Epithelial cell of prostate (primary cell): ENCODE measurements at places on chromosomes 1 and 21.

DNA sequence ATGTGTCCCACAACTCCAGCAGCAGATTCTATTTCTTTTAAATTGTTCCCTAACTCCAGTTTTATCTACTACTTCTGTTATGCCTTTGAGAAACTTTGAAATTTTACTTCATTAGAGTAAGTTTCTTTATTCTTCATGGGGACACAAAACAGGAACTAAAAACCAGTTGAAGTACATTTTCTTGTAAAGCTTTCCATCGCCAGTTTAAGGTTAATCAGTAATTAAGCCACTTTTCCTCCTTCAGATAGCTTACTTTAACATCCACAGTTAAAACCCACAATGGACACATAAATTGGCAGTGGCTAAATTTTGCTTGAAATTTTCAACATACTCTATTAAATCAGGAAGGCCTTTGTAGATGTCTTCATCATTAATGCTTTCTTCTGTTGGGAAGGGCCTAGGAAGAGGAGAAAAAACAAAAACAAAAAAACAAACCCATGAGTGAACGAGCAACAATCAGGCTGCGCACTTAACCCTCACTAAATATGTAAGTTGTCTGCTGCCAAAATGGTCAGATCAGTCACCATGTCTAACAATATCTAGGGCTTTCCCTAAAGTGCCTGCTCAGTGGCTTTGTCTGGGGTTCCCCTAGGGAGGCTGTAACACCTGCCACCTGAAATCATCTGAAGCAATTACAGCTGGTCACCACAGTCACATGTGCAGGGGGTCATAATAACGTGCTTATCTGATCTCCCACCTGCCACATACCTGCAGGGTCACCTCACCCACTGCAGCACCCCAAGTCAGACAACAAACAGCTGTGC, 187.9 kb downstream of the VAV3 start:
- DNase-seq: no peak

- no peak for DNase-seq
These were observed 9.2 kb upstream of the KCNQ4 start for GRCh38 chr1:40774266-40774998.

DNA sequence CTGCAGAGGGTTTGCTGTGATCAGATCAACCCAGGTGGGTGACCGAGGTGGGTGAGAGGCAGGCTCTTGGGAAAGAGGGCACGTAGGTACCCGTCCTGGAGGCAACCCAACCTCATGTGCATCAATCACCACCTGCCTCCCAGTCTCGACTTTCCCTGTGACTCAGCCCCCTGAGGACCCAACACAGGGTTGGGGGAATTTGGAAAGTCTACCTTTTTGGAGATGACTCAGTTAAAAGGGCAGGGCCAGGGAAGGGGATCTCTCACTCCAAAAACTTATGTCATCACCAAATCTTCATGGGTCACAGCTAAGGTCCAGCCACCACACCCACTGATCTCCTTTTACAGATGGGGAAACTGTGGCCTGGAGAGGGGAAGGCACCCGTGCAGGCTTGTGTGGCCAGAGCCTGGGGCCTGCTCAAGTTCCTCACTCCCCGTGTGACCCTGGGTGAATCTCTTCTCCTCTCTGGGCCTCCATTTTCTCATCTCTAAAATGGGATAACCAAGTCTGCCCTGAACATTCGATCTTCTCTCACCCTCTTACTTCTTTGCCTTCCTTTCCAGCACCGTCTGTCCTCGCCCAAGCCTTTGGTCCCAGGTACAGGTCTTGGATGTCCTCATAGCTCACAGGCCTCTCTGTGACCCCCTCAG, 34.6 kb upstream of the WNT4 start:
- DNase-seq: peak; percentile 48

GRCh38 chr1:228497206-228497605, 10.0 kb downstream of the RNF187 start:
- no peak for DNase-seq

GRCh38 chr1:25100151-25100833, 132.0 kb downstream of the SYF2 start:
- DNase-seq: no peak

GRCh38 chr1:100750005-100750885, 30.7 kb downstream of the VCAM1 start:
- no peak for DNase-seq

GRCh38 chr1:246591504-246591903, 25.2 kb downstream of the CNST start:
- DNase-seq: no peak
